Activated naive CD8-positive, alpha-beta T cell treated with anti-CD3 and anti-CD28 coated beads for 36 hours (primary cell): ENCODE measurements at places on chromosomes 1 and 21.

DNA sequence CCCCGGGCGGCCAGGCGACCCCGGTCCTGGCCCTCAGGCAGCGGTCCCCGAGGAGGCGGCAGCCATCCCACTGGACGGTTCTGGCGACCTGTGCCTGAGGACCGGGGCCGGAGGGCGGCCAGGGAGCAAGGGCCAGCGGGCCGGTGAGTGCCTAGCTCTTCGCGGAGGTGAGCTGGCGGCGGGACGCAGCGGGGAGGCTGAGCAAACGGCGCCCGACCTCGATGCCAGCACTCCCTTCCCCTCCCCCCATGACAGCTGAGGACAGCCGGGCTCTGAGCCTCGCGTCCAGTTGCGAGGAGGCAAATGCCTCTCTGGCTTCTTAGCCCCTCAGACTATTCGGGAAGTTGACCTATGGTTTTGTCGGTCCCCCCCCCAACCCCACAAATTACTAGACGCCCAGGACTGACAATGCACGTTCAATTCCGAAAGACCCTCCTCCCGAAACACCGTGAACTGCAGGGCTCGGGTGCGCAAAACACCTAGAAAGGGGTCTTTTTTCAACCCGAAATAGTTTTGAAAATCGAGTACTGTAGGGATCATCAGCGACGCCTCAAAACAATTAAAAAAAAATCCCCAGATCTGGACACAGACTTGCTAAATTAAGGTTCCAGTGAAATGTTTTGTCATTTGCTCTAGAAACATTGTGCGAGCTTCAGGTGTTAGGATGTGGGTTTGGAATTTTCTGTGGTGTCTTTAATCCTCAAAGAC lies 8.3 kb downstream of the CDKN2C start:
- peak overlapping the region; percentile 72 for H3K4me3 ChIP-seq
- peaks cover 5% of the 10 kb centered on the region for H3K36me3 ChIP-seq

GRCh38 chr1:224431726-224432125 lies 2.9 kb downstream of the WDR26 start:
- H3K27me3 ChIP-seq, result no peaks in the 10 kb centered on the region
- peak overlapping the region; percentile 68 for H3K27ac ChIP-seq
- peaks cover 32% of the 10 kb centered on the region for H3K36me3 ChIP-seq
- no peak for DNase-seq
- peaks cover 45% of the 10 kb centered on the region for H3K4me1 ChIP-seq

DNA sequence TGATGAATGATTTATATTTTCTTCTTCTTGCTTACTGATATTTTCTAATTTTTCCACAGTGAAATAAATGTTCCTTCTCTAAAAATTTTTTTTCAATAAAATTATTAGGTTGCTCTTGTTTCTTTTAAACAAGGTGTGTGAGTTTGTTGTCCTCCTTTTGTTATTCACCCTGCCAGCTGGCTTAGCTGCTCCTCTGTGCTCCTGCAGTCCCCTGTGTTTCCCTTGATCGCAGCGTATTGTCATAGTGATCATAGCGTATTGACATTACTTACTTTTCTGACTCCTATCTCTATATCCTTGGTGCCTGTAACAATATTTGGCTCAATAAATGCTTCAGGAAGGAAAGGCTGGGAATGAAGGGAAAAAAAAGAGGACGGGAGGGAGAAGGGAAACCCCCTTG lies 24.9 kb upstream of the PODN start:
- H3K27me3 ChIP-seq, result no peaks in the 10 kb centered on the region
- no peaks in the 10 kb centered on the region for H3K4me1 ChIP-seq
- H3K4me3 ChIP-seq, result no peak overlapping the region
- H3K27ac ChIP-seq, result no peak overlapping the region
- peaks cover 11% of the 10 kb centered on the region for H3K36me3 ChIP-seq

DNA sequence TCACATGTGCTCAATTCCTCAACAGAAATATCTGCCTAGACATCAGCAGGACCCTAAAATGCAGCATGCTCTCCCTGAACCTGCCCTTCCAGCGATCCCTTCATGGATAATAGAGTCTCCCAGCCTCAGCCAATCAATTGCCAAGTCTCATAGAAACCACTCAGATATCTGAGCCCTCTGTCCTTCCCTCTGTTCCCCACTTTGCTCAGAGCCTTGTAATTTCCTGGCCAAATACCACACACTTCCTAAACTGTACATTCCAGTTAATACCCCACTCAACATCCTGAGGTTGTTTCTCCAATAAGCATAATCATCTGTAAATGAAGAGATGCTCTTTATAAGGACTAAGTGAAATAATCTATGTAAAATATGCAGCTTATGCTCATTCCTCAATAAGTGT lies 59.3 kb upstream of the PTGFRN start:
- no peak overlapping the region for H3K27ac ChIP-seq
- peaks cover 31% of the 10 kb centered on the region for H3K4me1 ChIP-seq
- H3K36me3 ChIP-seq, result no peaks in the 10 kb centered on the region
- DNase-seq, result no peak

DNA sequence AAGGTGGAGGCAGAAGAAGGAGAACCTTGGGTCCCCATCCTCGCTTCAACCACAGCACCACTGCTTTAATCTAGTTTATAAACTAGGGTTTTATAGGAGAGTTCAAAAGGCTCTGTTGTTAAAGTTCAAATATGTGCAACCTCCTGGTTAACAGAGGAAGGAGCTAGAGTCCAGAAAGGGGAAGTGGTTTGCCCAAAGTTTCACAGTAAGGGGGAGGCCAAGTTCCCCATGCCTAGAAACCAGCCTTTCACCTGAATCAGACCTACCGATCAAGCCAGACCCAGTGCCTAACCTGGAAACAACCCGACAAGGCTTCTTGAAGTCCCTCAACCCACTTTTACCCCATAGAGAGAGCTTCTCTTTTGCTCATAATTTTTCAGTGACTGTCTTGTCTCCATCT lies 106.5 kb downstream of the PLPP3 start:
- no peak overlapping the region for H3K27ac ChIP-seq
- no peak for DNase-seq
- H3K4me1 ChIP-seq, result no peaks in the 10 kb centered on the region
- no peaks in the 10 kb centered on the region for H3K36me3 ChIP-seq

- H3K4me1 ChIP-seq, result no peaks in the 10 kb centered on the region
- no peak for DNase-seq
- H3K36me3 ChIP-seq, result no peaks in the 10 kb centered on the region
- H3K4me3 ChIP-seq, result no peak overlapping the region
- no peak overlapping the region for H3K27ac ChIP-seq
These were observed 9.8 kb downstream of the ITSN1 start for GRCh38 chr21:33651965-33652680.

- DNase-seq, result no peak
- no peaks in the 10 kb centered on the region for H3K4me1 ChIP-seq
- H3K4me3 ChIP-seq, result no peak overlapping the region
These were observed 41.9 kb downstream of the FAM163A start for GRCh38 chr1:179785031-179785431.

DNA sequence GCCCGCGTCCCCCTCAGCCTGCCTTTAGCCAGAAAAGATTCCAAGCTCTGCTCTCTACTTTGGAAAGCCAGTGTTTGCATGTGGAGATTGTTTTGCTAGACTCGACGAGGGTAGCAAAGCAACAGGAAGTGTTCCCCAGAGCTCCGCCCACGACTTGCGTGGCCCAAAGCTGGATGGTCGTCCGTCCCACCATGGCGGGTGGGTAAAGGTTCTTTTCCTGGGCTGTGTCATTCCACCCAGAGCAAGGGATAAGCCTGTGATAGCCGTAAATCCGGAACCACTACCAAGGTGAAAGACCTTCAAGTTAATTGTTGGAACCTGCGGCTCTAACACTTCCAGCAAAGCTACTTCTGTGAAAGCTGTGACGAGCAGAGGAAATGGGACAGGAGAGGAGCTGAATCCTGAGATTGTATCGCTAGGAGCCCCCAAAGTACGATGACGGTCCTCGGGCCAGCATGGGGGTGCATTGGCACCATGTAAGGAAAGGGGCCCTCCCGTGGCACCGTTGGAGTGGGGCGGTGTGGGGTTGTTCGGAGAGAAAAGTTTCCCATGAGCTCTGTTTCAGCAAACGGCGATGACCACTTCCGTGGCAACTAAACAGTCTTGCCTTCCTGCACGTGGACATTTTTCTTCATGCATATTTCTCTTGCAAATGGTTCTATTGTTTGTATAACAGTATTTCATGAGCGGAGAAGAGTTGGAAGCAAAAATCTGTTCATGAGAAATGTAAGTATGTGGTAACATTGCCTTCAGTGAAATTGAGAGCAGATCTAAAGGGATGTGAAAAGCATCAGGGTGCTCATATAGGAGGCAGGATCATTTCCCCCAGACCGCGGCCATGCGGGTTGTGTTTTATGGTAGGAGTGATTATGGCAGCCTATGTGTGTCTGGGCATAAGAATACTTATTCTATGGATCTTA lies 8.4 kb downstream of the MX2 start:
- DNase-seq, result peak; percentile 46
- peak overlapping the region; percentile 90 for H3K27ac ChIP-seq
- peaks cover 60% of the 10 kb centered on the region for H3K4me1 ChIP-seq
- peaks cover 18% of the 10 kb centered on the region for H3K36me3 ChIP-seq
- H3K4me3 ChIP-seq, result peak overlapping the region; percentile 75

GRCh38 chr1:169060919-169061639 lies 45.4 kb upstream of the ATP1B1 start:
- H3K36me3 ChIP-seq, result no peaks in the 10 kb centered on the region
- no peak overlapping the region for H3K4me3 ChIP-seq
- H3K27me3 ChIP-seq, result no peaks in the 10 kb centered on the region
- H3K27ac ChIP-seq, result no peak overlapping the region
- no peak for DNase-seq
- no peaks in the 10 kb centered on the region for H3K4me1 ChIP-seq

GRCh38 chr1:66943361-66943969 lies 18.7 kb downstream of the MIER1 start:
- peak overlapping the region; percentile 15 for H3K27ac ChIP-seq
- H3K4me3 ChIP-seq, result no peak overlapping the region
- H3K4me1 ChIP-seq, result peaks cover 56% of the 10 kb centered on the region
- H3K27me3 ChIP-seq, result no peaks in the 10 kb centered on the region
- DNase-seq, result no peak
